ENCODE measurements at places on chromosomes 5 and 9.

DNA sequence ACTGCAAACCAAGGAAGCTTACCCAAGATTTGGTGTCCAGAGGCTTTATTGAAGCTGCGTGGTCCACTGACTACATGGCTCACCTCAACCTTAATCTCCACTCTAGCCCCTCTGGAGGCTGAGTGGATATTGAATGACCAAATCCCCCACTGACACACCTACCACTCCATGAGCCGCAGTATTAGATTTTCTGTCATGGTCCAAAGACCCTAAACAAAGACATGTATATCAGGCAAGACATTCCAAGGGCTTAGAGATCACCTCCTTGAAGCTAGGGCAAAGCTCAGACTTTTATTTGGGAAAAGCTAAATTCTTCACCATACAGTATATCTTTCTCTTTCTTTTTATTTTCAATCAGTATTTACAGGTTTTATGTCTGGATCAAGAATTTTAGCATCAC, 346.2 kb upstream of the CTNND2 start:
- DNase-seq = no peak

DNA sequence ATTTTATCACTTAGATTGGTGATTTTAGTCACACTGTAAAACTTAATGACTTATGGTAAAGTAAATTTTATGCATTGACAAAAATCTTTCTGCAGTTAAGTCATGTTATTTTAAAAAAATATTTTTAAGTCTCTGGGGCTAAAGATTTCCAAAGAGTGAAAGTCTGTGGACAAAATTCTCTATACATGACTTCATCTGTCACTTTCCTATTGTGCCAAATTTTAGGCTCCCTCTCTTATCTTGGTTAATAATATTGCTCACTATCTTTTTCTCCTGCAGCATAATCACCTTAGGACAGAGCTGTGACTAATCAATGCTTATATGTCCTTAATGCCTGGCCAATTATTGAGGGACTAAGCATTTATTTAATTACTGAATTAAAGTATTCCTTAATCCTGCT, 15.2 kb downstream of the LURAP1L start:
- DNase-seq = no peak

GRCh38 chr9:22103685-22104575, 94.8 kb upstream of the CDKN2B start:
- no peak for DNase-seq

GRCh38 chr9:124366476-124367220, 48.6 kb downstream of the PSMB7 start:
- no peak for DNase-seq

- no peak for DNase-seq
Measured at GRCh38 chr5:33696411-33696810, 195.4 kb downstream of the ADAMTS12 start.

DNA sequence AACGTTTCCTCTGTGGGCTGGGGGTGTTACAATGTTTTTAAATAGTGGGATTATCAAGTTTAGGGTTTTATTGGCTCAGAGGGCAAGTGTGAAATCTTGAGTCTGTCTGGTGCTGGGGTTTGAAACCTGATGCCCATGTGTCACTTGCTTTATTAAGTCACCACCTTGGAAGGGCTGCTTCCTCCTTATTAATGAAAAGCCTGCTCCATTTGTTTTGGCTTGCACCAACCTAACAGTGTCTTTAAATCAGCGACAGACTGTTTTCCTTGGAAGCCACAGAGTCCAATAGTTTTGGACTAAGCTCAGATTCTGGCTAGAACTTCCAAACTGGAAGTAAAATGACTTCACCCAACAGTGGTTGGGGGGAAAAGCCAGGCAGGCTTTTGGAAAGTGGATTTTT, 10.7 kb upstream of the PALM2AKAP2 start:
- DNase-seq = no peak

DNA sequence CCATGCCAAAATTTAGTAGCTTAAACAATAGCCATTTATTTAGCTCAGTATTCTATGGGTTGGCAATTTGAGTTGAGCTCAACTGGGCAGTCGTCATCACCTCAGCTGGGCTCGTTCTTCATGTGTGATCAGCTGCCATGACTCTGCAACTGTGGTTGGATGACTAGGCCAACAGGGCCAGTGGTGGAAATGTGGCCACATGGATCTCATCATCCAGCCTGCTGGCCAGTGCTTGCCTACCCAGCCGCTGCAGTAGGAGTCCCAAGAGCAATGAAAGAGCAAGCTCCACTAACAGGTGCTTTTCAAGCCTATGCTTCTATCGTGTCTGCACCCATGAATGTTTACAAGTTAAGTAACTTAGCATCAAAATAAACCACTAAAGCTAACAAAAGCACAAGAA, 158.0 kb downstream of the ATPSCKMT start:
- no peak for DNase-seq

DNA sequence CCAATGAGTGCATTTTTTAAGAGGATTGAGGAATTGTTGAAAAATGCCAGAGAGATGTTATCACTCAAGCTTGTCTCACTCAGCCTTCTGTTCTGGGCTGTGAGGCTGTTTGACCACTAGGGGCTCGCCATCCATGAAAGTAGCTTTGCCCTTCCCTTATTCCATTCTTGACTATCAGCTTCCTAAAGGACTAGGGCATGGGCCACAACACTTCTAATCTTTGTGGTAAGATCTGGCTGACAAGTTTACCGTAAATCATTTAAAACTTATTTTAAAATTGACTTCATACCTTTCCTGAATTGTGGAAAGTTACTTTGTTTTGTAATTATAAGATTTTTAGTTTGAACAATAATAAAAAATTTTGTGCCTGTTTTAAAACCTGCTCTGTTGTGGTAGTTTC, 49.5 kb downstream of the TJP2 start:
- DNase-seq = peak; percentile 17

DNA sequence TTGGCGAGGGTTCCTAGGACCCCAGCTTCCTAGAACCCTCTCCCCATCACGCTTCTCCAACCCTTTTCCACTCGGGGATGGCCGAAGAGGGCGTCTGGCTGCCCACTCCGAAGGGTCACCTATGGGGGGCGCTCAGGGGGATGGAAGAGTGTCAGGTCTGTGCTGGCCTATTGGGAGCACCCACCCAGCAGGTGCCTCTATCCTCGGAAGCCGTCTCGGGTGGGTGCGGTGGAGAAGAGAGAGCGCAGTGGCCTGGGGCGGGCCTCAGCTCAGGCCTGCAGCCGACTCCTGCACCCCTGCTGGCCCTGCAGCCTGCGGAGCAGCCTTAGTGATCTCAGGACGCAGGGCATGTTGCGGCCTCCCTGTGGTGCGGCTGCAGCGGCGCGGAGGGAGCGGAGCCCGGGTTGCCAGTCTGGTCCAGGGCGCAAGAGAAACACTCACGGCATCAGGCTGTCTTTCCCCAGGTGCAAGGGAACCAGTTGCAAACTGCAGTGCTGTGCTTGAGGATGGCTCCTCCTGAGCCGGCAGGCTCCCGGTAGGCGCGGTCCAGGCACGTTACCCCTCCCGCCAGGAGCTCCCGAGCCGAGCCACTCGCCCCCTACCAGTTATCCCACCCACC, 1.5 kb upstream of the IRX2 start:
- DNase-seq = no peak

DNA sequence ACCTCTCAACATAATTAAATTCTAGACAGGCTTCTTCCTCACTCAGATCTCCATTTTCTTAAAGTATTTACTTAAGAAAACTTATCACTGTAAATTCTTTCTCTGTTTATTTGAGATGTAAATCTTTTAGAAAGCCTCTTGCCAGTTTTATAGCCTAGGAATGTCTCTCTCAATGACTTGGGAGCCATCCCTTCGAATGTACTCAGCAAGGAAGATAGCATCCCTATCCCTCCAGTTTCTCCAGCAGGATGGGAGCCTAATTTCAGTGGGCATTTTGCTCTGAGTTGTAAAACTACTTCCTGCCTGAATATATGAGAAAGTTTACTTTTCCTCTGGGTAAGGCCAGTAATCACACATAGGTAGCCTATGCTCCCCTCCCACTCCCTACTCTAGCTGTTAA, 558.5 kb upstream of the ARRDC3 start:
- no peak for DNase-seq

- DNase-seq = no peak
Measured at GRCh38 chr5:17196697-17197096, 20.7 kb upstream of the BASP1 start.

GRCh38 chr9:73528926-73529325, 377.3 kb downstream of the ANXA1 start:
- no peak for DNase-seq

DNA sequence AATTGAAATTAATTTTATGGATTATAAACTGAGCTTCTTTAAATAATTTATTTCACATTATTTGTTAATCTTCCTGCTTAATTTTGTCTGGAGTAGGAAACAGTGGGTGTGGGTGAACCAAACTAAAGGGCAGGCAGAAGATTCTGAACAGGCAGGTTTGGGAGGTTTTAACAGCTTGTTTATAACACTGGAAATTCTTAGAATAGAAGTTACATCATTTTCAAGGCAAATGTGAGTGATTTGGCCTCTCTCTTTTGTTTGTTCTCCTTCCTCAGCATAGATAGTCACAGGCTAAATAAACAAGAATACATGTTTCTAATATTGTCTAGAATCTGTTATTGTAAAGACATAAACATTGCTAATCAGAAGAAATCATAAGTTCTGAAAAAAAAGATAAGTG, 970.9 kb upstream of the NUDT12 start:
- DNase-seq = no peak

- DNase-seq = no peak
Measured at GRCh38 chr5:150627731-150628545, 12.5 kb upstream of the SYNPO start.

DNA sequence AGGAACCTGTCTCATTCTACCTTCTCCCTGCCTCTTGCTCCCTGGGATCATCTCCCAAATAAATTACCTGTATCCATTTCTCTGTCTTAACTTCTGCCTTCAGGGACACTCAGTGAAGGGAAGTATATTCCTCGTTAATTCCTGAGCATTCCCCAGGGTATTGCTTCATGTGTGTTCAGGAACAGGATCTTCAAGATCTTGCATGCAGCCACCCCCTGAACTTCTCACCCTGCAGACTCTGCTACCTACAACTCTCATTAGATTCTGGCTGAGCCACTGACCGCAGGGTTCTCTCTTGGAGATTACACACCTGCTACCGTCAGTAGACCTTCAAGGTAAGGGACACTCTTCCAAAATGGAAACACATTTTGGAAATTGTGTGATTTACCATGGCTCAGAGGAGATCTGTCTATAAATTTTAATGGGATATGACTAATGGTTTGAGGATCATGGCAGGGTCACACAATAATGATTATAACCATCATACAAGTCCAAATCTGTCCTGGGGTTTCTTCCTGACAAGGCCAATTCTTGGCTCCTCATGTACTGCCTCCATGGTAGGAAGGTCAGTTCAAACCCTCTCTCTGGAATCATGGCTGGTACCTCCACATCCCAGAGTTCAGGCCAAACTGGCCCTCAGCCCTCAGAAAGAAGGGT, 38.9 kb upstream of the UGCG start:
- DNase-seq = no peak

DNA sequence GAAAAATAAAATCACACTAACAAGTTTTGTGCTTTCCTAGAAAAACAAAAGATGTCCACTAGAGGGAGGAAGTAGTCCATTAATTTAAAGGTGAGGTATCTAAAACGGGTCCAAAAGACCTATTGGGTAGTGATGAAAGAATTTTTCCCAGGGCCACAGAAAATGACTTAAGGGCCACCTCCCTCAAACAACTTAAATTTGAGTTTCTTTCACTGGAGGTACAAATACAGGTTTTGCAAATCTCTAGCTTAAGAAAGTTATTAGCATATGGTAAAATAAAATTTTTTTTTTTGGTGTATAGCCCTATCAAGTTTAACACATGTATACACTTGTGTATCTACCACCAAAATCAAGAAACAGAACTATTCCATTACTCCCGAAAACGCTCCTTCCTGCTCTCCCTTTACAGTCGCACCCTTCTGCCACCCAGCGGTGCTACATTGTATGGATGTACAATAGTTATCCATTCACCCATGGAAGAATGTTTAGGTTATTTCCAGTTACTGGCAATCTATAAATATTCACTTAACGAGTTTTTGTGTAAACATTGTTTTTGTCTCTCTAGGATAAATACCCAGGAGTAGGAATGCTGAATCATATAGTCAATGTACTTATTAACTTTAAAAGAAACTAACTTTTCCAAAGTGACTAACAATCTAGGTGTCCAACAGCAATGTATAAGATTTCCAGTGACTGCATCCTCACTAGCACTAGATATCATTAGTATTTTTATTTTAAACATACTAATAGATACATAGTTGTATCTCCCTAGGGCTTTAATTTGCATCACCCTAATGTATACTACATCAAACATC, 21.9 kb downstream of the DEPDC1B start:
- DNase-seq = no peak

- DNase-seq = no peak
Measured at GRCh38 chr9:15724016-15724415, 171.2 kb downstream of the CCDC171 start.

DNA sequence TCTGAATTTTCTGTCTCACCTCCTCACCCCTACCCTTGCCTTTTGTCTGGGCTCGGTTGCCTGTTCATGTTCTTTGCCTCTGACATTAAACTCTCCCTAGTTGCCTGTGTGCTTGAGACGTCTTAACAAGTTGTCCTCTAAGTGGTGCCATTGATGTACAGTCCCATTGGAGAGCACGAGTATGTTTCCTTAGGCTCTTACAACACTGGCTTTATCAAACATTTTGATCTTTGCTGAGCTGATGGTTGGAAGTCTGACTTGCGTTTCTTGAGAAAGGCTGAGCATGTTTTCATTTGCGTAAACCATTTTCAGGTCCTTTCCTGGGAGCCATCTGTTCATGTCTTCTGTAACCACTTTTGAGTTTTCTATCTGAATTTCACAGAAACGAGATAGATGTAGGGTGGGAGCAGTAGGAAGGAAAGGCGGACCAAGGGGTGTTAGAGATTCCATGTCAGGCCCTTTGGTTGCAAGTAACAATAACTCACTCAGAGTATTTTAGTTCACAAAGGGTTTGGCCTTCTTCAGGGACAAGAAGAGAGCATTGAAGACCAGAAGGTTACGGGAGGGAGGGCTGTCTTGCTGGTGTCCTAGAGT, 35.4 kb downstream of the OTULIN start:
- DNase-seq = no peak

- DNase-seq = no peak
Measured at GRCh38 chr5:160991205-160991604, 139.2 kb upstream of the ATP10B start.

GRCh38 chr9:95584176-95584575, 67.4 kb upstream of the PTCH1 start:
- DNase-seq = no peak

- DNase-seq = no peak
Measured at GRCh38 chr5:72604111-72604797, 97.0 kb upstream of the ZNF366 start.

DNA sequence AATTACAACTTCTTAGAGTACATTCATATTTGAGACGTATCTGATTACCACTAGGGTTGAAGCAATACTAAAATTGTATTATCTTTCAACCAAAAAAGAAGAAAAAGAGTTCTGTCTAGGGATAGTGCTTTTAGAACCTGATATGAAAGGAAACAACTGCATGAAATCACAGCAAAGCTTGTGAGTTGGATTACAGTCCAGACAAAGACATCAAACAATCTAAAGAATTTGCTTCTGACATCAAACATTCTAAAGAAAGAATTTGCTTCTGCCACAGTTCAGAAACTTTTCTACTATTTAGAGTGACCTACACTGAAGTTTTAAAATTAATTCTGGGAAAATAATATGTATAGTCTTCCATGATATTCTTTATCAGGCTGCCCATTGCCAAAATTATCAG, 1141.1 kb upstream of the ACO1 start:
- DNase-seq = no peak

Measured in HS-27A (cell line).